ENCODE measurements at places on chromosomes 12 and 14.

DNA sequence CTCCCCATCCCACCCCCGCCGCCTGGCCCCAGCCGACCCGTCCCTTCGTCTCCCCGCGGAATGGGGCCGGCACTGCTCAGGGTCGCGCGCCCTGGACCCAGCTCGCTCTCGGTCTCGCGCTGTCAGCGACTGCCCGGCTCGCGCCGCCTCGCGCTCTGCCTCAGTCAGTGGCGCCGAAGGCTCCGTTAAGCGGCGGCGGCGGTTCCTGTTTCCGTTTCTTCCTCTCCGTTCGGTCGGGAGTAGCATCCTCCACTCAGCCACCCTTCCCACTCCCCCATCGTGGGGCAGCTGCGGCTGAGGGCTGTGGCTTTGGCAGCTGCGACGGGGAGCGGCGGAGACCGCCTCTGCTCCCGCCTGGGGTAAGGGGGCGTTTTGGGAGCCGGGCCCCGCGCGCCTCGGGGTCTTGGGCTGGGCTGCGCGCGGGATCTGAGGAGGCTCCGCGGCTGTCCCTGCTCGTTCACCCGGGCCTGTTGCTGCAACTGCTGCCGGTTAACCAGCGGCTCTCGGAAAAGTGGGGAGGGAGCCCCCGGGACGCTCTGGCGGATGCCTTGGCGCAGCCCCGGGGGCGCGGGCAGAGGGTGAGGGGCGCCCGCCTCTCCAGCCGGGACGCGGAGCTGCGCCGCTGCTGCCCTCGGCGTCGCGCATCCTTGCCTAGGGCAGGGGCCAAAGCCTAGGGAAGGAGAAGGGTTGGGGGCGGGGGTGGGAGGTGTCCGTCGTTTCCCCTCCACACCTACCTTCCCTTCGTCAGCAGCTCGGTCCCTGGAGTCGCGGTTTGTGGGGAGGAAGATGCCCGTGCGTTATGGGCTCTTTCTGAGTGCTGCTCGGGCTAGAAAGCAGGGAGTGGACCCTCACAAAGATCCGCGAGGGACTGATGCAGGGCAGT lies 567 bp downstream of the FUT8 start:
- DNase-seq = peak; percentile 60

- DNase-seq = no peak
Observed at GRCh38 chr14:61453103-61453767, 131.9 kb downstream of the PRKCH start.

GRCh38 chr14:72888192-72888591 lies 5.7 kb downstream of the DPF3 start:
- DNase-seq = no peak

DNA sequence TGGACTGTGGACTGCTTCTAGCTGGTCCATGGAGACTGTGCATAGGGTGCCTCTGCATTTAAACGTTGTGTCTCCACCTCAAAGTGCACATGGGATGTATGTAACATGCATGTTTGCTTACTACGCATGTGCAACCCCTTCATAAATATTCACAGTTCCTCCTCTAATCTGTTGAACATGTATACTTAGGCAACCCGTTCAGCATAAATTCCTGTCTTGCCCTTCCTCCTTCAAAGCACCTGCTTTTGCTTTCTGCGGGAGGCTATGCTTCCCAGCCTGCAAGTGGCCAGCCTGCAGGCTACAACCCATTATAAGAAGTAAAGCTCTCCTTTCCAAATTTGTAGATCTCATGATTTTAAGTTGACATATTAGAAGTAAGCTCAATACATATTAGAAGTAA lies 33.0 kb upstream of the OVCH1 start:
- DNase-seq = no peak

DNA sequence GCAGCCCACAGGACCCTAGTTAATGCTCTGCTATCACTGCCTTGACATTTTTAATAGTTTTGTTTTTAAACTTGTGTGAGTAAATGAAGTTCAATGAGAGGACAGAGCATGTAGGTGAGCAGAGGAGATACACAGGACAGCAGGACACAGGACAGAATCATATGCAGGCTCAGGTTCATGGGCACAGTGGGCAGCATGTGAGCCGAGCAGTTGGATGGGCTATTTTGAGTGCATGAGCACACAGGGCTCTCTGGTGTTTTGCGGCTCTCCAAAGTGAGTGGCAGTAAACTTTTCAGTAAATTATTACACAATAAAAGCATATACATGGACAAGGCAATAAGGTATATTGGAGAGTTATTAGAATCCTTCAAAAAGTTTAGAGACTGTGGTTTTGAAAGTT lies 189.7 kb upstream of the OR4E1 start:
- no peak for DNase-seq
